ENCODE measurements at places on chromosomes 11 and 22.

GRCh38 chr22:38162881-38163843 is 18.5 kb downstream of the PLA2G6 start:
- no peak for DNase-seq

- no peak for DNase-seq
Measured at GRCh38 chr11:62747475-62748160, 6.3 kb downstream of the ZBTB3 start.

DNA sequence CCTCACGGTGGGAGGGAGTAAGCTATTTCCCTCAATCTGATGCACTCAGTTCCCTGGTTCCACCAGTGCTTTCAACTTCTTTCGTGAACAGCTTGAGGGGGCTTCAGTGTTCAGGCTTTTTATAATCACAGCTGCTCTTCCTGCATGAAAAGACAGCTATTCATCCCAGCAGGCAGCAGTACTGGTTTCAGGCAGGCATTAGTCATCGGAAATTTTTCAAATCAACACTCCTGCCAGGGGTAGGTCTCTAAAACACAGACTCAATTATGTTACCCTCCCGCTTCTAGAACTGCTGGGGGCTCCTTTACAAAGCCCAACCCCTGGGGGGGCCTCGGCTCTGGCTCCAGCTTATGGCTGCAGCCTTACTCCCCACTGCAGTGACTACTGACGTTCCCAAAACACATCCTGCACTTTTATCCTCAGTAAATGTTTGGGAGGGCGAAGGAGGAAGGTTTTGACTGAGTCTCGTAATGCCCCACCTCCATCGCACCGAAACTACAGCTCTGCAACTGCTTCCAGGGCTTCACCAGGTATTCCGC is 5.8 kb downstream of the POLDIP3 start:
- no peak for DNase-seq

DNA sequence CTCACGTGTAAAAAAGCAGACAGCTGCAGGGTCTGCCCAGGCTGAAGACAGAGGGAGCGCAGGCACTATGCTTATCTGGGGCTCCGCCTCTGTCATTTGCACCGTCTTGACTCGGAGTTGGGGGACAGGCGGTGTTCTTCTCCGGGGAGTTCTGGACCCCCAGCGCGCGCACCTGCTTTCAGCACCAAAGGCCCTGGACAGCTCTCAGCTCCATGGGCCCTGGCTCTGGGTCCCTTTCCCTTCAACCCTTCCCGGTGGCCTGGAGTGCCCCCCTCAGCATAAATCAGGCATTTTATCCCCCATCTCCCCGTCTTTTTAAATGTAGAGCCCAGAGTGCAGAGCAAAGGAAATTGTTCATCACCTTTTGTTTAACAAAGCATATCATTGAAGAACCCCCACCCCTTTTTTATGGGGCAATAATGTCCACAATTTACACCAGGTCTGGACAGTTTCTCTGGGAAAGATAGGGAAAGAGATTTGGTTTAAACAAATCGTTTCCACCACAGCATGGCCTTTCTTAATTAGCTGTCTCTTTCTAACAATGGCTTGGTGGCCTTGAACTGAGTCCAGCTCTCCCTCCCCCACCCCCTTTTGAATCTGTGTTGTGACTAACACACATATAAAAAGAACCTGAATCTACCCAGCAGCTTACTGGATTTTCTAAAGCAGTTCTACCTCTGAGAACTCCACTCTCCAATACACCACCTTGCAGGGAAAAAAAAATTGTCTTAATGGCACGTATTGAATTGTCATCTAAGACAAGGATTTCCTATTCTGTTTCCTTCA is 1.7 kb downstream of the SEZ6L start:
- no peak for DNase-seq

DNA sequence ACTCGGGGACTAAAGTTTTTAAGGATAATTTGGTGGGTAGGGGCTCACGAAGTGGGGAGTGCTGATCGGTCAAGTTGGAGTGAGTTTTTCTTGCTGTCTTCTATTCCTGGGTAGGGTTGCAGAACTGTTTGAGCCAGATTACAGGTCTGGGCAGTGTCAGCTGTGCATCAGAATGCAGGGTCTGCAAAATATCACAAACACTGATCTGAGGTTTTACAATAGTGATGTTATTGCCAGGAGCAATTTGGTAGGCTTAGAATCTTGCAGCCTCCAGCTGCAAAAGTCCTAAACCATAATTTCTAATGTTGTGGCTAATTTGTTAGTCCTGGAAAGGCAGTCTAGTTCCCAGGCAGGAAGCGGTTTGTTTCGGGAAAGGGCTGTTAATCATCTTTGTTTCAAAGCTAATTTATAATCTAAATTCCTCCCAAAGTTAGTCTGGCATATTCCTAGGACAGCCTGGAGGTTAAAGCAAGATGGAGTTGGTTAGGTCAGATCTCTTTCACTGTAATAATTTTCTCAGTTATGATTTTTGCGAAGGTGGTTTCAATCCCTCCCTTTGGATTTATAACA is 39.7 kb upstream of the CALCA start:
- no peak for DNase-seq

- DNase-seq, result no peak
Measured at GRCh38 chr22:46110215-46110614, 40.1 kb upstream of the PPARA start.

- DNase-seq, result no peak
Measured at GRCh38 chr22:32996276-32996675, 61.9 kb downstream of the SYN3 start.

DNA sequence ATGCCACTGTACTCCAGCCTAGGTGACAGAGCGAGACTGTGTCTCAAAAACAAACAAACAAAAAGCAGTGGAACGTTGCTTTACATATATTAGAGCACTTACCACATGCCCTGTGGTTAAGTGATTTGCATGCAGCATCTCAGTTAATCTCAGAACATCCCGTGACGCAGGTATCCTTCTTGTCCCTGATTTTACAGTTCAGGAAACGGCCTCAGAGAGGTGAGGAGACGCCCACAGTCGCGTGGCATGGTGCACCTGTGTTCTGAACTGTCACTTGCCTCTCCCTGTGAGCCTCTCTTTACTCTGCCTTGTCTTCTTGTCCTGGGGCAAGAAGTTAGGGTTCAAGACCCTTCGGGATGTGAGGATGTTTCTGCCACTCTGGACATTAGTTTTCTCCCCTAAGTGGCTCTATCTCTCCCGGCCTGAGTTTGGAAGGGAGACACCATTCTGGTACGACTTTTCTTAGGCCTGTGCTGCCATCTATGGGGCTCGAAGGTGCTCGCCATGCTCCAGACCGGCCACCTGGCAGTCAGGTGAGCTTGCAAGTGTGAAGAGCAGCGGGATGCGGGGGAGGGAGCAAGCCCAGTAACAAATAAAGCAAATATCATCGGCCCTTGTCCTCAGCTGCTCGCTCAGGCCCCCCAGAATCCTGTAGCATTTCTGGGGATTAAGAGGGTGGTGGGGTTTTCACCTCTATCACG is 25.6 kb downstream of the YWHAH start:
- peak; percentile 58 for DNase-seq

DNA sequence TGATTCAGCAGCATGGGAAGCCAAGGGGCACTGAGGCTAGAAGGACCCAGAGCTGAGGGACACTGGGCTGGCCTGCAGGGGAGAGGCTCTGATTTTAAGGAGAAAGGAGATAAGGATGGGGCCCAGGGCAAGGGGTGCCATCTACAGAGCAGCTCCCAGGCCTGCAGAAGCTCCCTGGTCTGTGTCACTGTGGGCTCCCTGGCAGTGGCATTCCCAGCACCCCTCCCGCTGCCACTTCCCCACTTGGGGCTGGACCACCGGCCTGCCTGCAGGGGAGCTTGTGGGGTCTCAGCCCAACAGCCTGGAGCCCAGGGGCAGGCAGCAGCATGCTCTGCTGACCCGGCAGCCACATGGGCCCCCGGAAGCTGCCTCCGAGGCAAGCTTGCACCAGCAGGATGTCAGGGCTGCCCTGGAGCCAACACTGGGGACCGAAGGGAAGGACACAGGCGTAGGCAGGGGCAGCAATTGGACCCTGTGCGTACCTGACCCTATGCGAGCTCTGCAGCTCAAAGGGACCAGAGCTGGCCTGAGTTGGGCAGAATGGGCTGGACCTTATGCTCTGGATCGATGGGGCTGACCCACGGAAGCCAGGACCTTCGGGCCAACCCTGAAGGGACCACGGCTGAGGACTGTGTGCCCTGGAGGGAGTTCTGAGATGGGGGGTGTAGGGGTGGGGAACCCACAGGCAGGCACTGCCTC is 35.4 kb upstream of the WNT7B start:
- no peak for DNase-seq

DNA sequence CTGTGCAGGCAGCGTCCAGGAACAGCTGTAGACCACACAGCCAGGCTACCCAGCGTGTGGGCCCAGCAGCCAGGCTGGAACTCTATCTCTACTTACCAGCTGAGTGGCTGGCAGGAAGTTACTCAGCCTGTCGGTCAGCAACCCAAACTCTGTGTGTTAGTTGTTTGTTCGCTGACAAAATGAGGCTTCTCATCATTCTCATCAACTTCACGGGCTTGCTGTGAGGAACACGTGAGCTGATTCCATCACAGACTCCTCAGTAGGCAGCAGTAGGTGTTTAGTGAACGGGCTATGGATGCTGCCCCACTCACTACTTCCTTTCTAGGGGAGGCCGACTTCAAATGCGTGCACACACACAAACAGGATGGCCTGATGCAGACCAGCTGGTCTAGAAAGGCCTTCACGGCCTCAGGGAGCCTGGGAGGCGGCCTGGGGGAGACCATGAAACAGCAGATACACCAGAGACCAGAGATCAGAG is 830 bp upstream of the SPDYC start:
- no peak for DNase-seq

DNA sequence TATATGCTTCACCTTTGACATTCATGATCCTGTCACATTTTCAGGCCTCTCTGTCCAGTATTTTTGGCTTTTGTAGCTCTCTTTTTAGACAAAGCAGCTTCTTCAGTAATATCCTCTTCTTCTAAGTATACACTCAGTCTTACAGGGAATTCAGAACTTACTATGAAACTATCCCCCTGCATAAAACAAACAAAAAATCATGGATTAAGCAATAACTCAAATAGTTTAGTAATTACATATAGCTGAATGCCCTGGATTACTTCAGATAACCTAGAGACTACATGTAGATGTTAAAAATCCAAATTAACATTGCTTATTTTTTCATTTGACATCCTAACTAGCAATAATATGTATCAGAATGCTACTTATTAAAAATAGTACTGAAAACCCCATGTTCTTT is 5.2 kb downstream of the TAF1D start:
- DNase-seq, result no peak

Measured in left renal cortex interstitium (tissue), 4 donors.